SK-N-MC (cell line): ENCODE measurements at places on chromosomes 3 and 15.

- no peak for DNase-seq
Observed at GRCh38 chr3:166451997-166452396, 614.8 kb upstream of the BCHE start.

- no peak for DNase-seq
Observed at GRCh38 chr3:83460052-83460451, 1498.7 kb upstream of the CADM2 start.

- DNase-seq = no peak
Observed at GRCh38 chr3:102722317-102722716, 287.5 kb downstream of the ZPLD1 start.

- DNase-seq = no peak
Observed at GRCh38 chr3:131704098-131704497, 201.3 kb upstream of the MRPL3 start.

DNA sequence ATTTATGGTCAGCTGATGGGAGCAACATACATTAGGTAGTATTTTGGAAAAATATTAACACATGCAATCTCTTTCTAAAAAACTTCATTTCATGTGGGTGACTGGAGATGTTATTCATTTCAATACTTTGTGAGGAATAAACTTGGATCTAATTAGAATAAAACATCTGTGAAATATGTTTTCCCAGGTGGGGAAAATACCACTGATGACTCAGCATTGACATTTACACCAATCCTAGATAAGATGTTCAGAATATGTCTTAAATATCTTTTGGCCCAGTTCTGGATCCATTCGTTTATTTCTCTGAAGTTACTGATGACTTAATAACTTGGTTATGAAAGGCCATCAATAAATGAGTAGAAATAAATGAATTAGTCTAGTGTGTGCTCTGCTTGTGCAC, 247.6 kb downstream of the CHST2 start:
- DNase-seq = no peak

DNA sequence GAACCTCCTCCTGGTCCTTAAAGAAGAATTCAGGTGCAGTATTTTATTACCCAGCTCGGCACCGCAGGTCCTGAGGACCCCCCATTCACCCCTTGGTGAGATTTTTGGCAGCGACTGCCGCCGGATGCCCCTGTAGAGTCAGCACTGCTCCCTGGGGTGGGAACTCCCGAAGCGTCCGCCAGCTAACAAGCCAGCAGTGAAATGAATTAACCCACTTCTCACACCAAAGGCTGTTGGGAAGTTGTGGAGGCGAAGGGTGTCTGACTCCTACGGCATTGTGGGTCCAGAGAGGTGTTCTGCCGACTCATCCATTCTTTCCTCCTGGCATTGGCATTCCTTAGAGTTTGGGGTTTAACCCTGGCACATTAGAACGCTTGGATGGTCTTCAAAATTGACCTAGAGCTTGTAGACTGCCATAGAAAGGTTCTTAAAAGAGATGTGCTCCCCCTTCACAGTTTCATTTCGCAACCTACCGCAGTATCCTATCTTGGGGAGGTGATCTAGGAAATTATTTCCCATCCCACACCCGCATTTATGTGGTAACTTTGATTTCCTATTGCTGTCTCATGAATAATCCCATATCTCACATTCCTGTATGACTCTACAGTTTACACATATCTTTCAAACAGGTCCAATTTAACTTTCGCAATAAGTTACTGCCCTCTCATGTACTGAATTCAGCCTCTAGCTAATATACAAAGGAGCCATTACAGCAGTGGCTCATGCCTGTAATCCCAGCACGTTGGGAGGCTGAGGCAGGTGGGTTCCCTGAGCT, 879 bp upstream of the EIF5A2 start:
- no peak for DNase-seq

- no peak for DNase-seq
Observed at GRCh38 chr15:62377736-62378480, 212.8 kb upstream of the C2CD4B start.

GRCh38 chr3:175865724-175866123, 1006.6 kb downstream of the NAALADL2 start:
- DNase-seq = no peak

DNA sequence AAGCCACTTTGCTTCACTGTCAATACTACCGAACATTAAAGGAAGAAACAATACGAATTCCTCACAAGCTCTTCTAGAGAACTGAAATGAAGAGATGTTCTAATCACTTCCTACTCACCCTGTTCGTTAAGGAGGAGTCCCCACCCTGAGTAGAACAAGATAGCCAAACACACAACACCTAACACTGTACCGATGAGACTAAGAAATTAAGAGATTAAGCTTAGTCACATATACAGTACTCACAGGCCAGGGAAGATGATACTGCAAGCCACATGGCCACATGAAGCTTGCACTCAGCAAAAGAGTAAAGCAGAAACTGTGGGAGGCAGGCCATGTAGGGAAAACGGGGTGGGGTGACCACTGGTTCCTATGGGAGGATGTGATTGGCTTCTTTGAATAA, 48.0 kb downstream of the CGGBP1 start:
- no peak for DNase-seq

DNA sequence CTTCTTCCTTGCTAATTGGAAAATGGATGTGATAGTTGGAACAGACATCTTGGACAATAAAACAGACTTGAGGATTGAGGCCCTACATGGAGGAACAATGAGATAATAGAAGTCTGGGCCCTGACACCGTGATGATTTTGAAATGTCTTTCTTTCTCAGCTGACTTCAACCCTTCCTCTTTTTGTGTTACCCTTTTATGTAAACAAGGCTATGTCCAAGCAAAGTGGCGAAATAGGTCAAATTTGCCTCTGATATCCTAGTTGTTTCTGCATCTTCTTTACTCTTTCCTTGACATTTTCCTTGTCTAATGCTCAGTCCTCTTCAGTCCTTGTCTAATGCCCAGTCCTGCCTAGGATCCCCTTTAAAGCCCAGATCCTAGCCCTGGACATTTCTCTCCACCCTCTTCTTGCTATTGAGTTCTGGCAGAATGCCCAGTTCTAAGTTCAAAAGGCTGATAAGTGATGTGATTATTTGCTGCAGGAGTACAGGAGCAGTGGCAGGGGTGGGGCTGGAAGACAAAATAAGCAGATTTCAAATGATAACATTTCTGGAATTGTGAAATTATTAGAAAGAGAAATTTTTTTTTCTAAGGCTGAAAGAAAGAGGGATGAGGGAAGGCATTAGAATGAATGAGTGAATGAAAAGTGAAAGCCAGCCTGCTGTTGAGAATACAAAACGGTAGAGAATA, 6.5 kb upstream of the VPS8 start:
- no peak for DNase-seq

GRCh38 chr15:96487245-96487644, 156.7 kb downstream of the NR2F2 start:
- DNase-seq = no peak

DNA sequence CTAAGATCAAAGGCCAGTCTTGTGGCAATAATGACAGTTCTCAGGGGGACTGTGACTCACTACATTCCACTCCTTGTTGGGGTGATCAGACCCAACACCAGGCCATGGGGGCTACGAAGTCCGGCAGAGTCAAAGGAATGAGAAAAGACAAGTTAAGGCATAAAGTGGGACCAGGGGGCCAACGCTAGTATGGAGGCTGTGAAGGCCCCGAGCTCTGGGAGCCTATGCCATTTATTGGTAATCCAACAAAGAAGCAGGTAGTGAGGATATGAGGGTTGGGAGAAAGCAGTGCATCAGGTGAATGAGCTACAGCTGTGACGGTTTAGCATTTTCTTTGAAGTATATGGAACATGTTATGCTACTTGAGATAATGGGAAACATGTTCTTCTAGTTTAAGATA, 104.4 kb upstream of the C2CD4B start:
- DNase-seq = no peak

- no peak for DNase-seq
Observed at GRCh38 chr3:94548581-94549316, 485.9 kb downstream of the NSUN3 start.

DNA sequence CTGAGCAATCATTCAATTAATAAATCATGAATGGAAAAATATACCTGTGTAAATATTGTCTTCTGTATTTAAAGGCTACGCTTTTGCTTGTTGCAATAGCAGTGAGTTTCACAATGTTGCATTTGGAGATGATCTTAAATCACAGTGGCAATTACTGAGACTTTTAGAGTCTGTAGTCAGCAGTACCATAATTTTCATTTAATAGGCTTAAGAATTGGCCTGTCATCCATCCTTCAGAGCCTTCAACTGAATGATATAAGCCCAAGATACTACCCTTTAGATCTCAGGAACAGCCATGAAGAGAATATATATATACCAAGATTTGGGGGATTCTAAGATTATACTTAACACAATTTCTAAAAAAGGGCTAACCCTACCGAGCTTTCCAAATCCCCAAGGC, 458.1 kb downstream of the GBE1 start:
- no peak for DNase-seq

DNA sequence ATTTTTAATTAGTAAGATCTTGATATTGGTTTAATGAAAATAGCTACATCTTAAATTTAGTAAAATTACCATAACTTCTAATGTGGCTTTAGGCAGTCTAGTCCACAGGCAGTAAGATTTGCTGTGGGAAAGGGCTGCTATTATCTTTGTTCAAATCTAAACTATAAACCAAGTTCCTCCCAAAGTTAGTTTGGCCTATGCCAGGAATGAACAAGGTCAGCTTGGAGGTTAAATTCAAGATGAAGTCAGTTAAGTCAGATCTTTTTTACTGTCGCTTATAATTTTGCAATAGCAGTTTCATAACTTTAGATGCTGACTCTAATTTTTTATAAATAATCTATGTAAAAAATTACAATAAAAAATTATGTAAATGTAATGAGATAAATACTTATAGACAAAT, 1016.9 kb upstream of the ALCAM start:
- no peak for DNase-seq

DNA sequence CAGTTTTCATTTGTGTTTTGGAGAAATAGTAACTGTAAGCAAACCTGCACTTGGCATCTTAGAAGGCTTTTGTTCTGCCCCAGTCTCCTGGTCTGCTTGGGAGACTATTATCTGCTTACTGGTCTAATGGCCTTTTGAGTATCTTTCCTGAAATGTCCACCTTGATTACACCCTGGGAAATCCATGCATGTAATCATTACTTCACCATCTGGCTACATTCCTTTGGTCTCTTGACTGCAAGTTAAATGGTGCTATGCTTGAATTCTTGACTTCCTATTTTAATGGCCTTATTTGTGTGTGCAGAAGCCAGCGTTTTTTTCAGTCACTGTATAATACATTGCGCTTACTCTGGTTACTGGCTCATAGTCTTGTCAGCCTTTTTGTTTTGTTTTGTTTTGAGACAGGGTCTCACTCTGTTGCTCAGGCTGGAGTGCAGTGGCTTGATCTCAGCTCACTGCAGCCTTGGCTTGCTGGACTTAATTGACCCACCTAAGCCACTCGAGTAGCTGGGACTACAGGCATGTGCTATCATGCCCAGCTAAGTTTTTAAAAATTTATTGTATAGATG, 30.0 kb downstream of the CHD2 start:
- DNase-seq = no peak

DNA sequence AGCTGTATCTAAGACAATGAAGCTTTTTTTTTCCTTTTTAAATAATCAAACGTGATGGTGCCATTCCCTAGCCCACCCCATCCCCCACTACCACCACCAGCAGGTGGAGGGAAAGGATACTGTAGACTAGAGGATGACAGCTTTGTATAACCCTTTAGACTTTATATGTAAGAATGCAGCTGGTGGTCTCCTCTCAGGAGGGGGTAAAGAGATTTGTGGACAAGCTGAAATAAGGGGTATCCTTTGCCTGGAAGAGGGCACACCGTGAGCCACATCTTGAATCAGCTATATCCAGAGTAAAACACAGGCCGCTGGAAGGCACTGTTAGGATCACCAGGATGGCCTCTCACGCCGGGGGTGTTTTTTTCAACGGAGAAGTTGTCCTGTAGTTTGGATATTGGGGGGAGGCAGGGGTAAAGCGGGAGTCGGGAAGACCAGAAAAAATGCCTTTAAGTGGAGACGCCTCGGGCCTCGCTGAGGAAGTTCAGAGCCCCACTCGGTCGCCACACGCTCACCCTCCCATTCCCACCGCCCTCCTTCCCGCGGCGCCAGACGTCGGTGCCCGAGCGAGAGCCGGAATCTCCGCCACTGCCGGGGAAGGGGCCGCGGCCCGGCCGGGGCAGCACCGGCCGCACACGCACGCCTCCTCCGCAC, 986 bp downstream of the KPNA4 start:
- no peak for DNase-seq

DNA sequence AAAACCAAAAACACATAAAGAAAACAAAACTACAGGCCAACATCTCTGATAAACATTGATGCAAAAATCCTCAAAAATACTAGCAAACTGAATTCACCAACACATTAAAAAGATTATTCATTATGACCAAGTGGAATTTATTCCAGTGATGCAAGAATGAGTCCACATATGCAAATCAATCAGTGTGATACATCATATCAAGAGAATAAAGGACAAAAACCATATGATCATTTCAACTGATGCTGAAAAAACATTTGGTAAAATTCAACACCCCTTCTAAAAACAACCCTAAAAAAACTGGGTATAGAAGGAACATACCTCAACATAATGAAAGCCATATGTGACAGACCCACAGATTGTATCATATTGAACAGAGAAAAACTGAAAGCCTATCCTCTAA, 265.6 kb upstream of the DCBLD2 start:
- DNase-seq = no peak

DNA sequence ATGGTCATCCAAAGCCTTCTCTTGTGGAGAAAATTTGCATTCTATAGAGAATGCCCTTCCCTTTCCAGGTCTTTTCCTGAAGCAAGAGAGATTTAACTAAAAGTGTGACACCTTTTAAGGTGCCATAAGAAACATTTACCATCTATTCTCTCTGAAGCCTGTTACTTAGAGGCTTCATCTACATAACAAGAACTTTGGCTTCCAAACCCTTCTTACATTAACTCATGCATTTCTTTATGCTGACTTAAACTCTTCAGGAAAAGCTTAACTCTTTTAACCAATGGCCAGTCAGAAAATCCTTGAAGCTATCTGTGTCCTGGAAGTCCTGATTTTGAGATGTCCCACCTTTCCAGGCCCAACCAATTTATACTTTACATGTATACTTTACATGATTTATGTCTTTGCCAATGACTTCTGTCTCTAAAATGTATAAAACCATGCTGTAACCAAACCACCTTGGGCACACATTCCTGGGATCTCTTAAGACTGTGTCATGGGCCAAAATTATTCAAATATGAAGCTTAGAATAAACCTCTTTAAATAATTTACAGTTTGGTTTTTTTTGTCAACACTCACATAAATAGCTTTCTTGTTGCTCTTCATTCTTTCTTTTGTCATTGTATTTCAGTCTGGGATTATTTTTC, 472.6 kb upstream of the NECTIN3 start:
- DNase-seq = no peak

- DNase-seq = no peak
Observed at GRCh38 chr3:188750617-188751016, 421.2 kb upstream of the TPRG1 start.
